ENCODE measurements at places on chromosomes 7 and 10.

GRCh38 chr7:117283371-117283770 lies 39.5 kb downstream of the WNT2 start:
- no peak for DNase-seq

DNA sequence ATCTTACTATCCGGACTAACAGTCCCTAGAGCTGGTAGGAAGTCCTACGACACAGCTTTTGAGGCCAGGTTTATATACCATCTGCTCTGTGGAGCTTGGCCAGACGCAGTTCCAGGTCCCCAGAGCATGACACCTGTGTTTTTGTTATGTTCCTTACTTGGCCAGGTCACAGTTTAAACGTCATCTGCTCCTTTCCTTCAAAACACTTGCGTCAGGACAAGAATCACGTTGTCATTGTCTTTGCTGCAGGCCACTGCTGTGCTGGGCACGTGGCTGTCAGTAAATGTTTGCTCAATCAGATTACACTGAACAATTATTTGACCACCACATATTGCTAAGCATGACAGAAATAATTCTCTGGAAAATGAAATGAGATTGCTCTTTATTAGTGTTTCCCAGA lies 23.9 kb downstream of the SLC18A2 start:
- DNase-seq, result no peak

DNA sequence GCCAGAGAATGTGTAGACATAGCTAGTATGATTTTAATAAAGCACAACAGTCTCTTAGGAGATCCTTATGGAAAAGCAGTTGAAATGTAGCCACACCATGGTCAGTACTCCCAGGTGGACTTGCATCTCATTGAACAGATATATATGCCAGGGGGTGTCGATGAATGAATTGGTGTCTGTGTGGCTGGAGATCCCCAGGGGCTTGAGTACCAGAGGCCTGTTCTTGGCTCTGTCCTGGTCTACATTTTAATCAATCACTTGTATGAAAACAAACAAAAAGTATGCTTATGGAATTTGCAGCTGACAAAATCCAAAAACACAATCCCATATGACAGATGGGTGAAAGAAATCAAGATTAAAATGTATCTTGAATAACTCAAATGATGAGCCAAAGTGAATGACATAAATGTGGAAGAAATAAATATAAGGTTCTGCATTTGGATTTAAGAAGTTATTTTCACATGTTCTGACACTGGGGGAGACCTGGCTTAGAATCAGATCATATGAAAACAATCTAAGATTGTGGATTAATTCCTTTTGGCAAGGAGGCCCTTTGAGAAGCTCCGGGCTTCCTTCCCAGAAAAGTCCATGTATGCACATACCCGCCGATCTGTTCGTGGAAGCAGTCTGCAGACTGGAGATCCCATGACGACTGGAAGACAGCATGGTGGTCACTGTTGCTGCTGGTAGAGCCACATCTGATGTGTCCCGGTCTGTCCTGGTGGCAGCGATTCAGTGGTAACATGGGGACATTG lies 15.6 kb downstream of the CLEC2L start:
- peak; percentile 73 for DNase-seq

DNA sequence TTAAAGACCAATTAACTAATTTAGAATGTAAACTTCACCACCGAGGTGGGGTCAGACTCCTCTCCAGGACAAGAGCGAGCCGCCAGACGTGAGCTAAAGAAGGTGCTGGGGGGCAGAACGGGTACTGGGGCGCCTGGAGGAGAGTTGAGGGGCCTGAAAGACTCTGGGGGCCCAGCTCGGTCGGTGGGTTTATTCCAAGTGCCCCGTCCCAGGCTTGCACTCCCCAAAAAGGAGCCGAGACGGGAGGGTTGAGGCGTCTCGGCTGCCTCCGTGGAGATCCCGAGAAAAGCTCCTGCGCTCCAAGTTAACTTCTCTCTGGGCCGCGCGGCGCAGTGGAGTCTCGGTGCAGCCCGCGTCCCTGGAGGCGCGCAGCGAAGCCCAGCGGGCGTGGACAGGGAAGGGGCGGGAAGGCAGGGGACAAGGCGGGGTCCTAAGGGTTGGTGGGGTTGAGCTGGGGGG lies 553.3 kb downstream of the TFEC start:
- peak; percentile 22 for DNase-seq

DNA sequence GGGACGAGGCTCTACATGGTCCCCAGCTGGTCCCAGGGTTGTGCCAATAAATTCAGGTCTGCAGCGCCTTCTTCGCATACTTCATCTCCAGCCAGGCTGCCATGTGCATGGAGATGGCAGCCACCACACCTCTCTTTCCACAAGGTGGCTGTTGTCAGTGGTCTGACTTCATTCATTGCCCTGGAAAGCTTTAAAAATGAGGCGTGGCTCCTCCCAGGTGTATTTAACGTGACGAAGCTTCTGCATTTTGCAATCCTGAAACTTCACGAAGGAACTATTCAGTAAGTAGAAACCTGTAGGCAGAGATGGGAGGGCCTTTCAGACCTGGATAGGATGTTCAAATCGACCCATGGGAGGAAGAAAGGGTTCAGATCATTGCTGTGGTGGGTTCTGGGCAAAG lies 53.7 kb downstream of the PFKFB3 start:
- DNase-seq, result no peak

DNA sequence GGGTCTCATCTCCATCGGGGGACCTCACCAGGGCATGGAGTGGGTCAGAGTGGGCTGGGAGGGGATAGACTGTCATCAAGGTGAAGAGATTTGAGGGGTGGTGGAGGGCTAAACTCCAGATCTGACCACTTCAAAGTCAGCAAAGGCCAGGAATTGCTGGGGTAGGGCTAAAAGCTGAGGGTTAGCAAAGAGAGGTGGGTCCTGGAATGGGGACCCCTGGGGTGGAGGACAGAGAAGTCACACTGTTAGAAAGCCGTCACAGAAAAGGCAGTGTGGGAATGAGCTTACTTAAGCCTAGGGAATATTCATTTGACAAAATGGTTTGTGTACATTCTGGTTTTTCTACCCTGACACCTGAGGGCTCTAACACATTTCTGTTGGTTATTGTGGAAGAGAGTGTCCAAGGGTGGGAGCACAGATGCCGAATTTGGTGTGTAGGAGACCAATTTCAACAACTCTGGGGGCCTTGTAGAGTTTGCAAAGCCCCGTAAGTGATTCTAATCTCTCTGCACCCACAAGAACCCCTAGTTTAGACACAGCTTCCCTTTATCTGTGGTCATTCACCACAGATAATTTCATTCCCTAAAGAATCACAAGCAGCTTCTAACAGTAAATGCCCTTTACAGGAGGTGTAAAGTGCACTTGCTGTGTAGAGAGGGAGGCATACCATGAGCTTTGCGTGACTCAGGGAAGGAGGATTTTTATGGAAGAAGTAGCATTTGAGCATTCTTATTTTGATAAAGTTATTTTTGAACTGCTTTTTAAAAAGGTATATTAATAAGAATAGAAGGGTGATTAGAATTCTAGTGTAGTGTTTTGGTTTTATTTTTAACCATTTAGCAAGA lies 6.4 kb downstream of the FBH1 start:
- no peak for DNase-seq

- DNase-seq, result no peak
Observed at GRCh38 chr10:96743988-96744585, 23.8 kb upstream of the PIK3AP1 start.

Data from hindlimb muscle (tissue), 1 donor.